CD4-positive, alpha-beta memory T cell (primary cell): ENCODE measurements at places on chromosomes 5 and 9. TPM values are rescaled to one million over a fixed set of nuclear protein-coding genes. Genes with fewer than 3 reads are reported as not detected.
A peak's percentile ranks its signal among the peaks of the same experiment; 100 is the strongest.

The NUTM2G gene
- total RNA-seq = not detected

The SLC36A2 gene
- not detected for total RNA-seq

The ZNG1E gene
- total RNA-seq = 53.3 TPM

The SPINK1 gene
- total RNA-seq = not detected

The CDX1 gene
- total RNA-seq = not detected

The IRX1 gene
- total RNA-seq = not detected

The S1PR3 gene
- total RNA-seq = not detected

The PDE8B gene
- not detected for total RNA-seq

The LHX6 gene
- total RNA-seq = not detected

DNA sequence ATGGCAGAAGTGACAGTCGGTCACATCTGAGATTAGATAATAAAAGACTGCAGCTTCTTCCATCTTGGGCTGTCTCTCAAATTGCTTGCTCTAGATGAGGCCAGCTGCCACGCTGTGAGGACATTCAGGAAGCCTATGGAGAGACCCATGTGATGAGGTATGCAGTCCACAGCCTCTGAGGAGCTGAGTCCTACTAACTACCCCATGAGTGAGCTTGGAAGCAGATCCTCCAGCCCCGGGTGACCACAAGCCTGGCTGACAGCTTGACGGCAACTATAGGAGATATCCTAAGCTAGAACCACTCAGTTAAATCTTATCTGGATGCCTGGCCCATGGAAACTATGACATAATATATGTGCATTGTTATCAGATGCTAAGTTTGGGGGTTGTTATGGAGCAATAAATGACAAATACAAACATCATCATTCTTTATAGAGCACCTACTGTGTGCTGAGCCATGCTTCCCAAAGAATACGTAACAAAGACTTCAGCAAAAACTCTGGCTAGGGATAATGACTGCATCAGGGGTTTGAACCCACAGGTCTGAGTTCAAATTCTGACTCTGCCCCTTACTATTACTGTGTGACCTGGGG, 26.7 kb downstream of the KCNV2 start:
- H3K27ac ChIP-seq = no peak overlapping the region
- no peak for DNase-seq
- no peaks in the 10 kb centered on the region for H3K4me1 ChIP-seq
- no peak overlapping the region for H3K4me3 ChIP-seq
- H3K36me3 ChIP-seq = no peaks in the 10 kb centered on the region

- no peak overlapping the region for H3K4me3 ChIP-seq
- H3K27ac ChIP-seq = no peak overlapping the region
- no peak for DNase-seq
- H3K36me3 ChIP-seq = no peaks in the 10 kb centered on the region
- H3K4me1 ChIP-seq = no peaks in the 10 kb centered on the region
- no peaks in the 10 kb centered on the region for H3K27me3 ChIP-seq
These were observed 219.6 kb downstream of the CTNND2 start for GRCh38 chr5:11684607-11685006.

DNA sequence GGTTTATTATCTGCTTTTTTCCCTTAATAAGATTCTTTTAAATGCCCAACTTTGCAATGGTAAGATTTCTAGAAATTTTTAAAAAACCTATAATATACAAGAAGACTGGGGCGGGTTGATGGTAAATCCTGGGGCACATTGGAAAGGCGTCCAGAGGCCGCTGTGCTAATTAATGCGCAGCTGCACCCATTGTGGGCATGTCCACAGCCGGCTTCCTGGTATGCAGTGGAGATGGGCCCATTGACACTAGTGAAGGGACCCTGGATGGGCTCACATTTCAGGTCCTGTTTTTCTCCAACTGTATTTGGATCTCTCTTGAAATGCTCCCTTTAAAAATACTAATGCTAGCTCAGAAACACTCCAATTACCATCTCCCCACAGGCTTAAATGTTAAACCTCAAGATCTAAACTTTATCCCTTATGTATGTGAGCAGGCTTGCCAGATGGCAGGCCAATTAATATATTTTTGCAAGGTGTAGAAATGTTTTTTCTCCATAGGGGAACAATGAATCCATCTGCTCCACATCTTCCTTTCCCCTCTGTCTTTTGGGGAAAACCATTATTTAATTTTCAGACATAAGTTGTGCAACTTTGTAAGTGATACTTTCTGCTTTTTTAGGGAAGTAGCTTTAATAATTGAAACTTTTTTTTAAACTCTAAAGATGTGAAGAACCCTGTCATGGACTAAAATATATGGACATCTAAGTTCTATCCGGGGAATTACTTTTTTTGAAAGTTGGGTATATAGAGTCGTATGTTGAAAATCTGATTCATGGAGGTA, 177.3 kb downstream of the CD180 start:
- DNase-seq = no peak
- H3K36me3 ChIP-seq = no peaks in the 10 kb centered on the region
- no peaks in the 10 kb centered on the region for H3K27me3 ChIP-seq

DNA sequence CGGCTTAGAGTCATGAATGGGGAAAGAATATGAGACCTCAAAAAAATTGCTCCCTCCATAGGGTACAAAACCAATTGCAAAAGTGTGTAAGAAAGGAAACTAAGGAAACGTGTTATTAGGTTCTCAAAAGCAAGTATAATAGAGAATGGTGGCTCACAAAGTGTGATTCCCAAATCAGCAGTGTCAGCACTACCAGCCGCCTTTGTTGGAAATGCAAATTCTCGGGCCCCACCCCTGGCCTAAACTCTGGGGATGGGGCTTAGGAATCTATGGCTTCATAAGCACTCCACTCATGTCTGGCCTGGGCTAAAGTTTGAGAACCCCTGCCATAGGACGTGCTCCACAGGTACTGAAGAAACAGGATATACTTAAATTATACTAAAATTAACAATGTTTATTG, 1.6 kb upstream of the CCDC69 start:
- no peak for DNase-seq
- no peaks in the 10 kb centered on the region for H3K27me3 ChIP-seq
- peaks cover 50% of the 10 kb centered on the region for H3K4me1 ChIP-seq
- H3K27ac ChIP-seq = peak overlapping the region; percentile 96
- no peak overlapping the region for H3K4me3 ChIP-seq

DNA sequence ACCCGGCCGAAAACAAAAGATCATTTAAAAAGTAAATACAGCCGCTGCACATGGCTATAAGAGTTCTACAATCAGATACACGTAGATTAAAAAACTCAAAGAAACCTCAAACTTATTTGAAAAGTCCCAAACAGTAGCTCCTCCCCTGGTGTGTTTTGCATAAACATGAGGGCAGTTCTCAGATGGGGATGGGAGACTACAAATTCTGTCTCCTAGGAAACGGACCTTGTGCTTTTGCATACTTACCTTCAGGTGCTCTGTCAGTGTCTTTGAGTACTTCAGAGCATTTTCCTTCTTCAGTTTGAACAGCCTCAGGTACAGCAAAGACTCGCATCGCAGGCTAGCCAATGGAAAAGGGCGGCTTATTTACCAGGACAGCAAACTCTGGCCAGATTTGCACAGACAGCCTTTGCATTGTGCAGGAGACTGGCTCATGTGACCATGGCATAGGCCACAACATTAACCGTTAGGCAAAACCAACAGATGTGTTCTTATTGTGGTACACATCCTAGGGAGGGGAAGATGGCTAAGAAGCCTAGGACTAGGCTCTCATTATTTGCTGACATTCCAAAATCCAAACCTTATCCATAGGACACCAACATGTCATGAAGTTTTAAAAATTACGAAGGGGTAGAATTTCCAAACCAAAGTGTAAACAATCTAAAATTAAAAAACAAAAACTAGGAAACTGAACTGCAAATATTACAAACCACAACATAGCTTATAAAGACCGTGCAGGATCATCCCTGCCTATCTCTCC, 12.8 kb downstream of the LEAP2 start:
- no peaks in the 10 kb centered on the region for H3K27me3 ChIP-seq
- no peak for DNase-seq
- H3K36me3 ChIP-seq = peaks cover 31% of the 10 kb centered on the region
- no peak overlapping the region for H3K4me3 ChIP-seq
- H3K27ac ChIP-seq = no peak overlapping the region
- H3K4me1 ChIP-seq = no peaks in the 10 kb centered on the region

DNA sequence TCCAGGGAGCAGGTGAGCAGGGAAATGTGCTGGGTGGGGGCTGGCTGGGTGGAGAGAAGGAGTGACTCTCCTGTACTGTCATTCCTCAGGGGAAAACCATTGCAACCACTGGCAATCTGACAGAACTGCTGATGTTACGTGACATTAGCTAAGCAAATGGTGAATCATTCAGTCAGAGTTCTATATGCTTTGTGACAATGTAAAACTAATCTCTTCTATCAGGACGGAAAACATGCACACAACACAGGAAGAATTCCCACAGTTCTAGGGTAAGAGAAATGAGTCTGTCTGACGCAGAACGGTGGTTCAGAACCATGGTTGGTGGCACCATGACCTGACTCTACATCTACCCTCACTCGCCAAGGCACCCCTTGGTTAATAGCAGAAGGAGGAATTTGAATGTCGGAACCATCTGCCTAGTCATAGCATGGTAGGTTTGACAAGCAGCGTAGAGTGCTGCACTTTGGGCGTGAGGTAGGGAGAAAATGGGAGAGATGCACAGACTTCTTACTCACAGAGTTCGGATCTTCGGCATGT, 243.6 kb upstream of the PANK3 start:
- no peak overlapping the region for H3K27ac ChIP-seq
- no peak for DNase-seq
- H3K36me3 ChIP-seq = no peaks in the 10 kb centered on the region
- no peak overlapping the region for H3K4me3 ChIP-seq
- no peaks in the 10 kb centered on the region for H3K4me1 ChIP-seq
- no peaks in the 10 kb centered on the region for H3K27me3 ChIP-seq

- DNase-seq = no peak
- H3K27ac ChIP-seq = no peak overlapping the region
- peaks cover 9% of the 10 kb centered on the region for H3K36me3 ChIP-seq
- peaks cover 12% of the 10 kb centered on the region for H3K4me1 ChIP-seq
These were observed 4.8 kb upstream of the NFX1 start for GRCh38 chr9:33285502-33285901.

- no peaks in the 10 kb centered on the region for H3K27me3 ChIP-seq
- no peak overlapping the region for H3K4me3 ChIP-seq
- DNase-seq = no peak
- no peaks in the 10 kb centered on the region for H3K4me1 ChIP-seq
These were observed 44.3 kb downstream of the UBE2QL1 start for GRCh38 chr5:6492934-6493333.

DNA sequence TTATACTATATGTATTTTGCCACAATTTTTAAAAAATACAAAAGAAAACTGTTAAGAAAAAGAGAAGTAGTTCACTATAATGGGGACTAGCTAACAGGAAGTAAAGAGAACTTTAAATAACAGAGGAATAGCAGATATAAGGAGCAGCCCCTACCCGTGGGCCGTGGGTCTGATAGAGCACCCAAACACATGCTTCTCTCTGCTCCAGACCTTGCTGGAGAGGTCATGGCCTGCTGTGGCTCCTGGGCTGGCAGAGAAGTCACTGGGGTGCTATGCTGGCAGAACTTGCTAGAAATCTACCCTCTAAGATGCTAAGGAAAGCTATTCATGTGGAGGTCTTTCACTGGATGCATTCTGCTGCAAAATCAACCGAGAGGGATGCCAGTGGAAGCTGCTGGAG, 10.0 kb upstream of the TNFAIP8 start:
- peaks cover 6% of the 10 kb centered on the region for H3K36me3 ChIP-seq
- peak overlapping the region; percentile 8 for H3K4me3 ChIP-seq
- peaks cover 99% of the 10 kb centered on the region for H3K4me1 ChIP-seq
- no peaks in the 10 kb centered on the region for H3K27me3 ChIP-seq
- H3K27ac ChIP-seq = peak overlapping the region; percentile 20
- DNase-seq = no peak

DNA sequence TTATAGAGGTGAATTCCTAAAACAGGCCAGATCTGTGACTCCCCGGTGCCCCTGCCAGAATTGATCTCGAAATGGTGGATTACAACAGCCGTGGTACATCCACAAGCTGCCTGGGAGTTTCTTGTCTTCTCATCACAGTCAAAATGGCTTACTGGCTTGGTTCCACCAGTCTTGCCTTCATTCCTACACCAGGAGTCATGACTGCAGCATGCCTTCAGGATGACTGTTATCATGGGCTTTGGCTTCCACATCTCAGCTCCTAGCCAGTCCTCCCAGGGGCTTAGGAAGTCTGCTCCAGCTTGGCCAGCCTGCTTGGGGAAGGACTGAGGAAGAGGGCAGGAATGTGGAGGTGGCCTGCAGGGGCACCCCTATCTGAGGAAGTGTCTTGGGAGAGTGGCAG, 132.9 kb upstream of the NR3C1 start:
- no peak overlapping the region for H3K27ac ChIP-seq
- H3K4me3 ChIP-seq = no peak overlapping the region
- H3K36me3 ChIP-seq = no peaks in the 10 kb centered on the region
- no peak for DNase-seq
- no peaks in the 10 kb centered on the region for H3K4me1 ChIP-seq
- H3K27me3 ChIP-seq = no peaks in the 10 kb centered on the region

DNA sequence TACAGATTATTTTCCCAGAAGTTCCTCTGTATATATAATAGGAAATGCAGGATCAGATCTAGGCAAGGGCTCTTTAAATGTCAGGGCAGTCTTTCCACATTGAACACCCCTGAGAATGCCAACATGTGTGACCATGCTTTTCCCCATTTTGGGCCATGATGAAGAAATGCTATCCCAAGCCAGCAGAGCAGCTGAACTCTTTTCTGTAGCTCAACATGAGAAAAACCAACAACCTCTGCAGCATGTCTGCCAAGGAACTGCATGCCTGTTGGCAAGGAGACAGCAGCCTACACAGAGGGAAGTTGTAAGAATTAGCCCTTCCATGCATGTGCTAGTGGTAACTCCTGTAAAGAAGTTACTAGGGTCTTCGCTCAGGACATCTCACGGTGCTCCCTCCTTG, 9.5 kb upstream of the IFNK start:
- no peak overlapping the region for H3K4me3 ChIP-seq
- H3K36me3 ChIP-seq = no peaks in the 10 kb centered on the region
- DNase-seq = no peak
- no peaks in the 10 kb centered on the region for H3K27me3 ChIP-seq
- no peak overlapping the region for H3K27ac ChIP-seq
- H3K4me1 ChIP-seq = no peaks in the 10 kb centered on the region

GRCh38 chr5:57600321-57600720, 117.7 kb upstream of the ACTBL2 start:
- H3K36me3 ChIP-seq = no peaks in the 10 kb centered on the region
- H3K4me1 ChIP-seq = no peaks in the 10 kb centered on the region
- no peak overlapping the region for H3K27ac ChIP-seq
- no peak for DNase-seq
- no peak overlapping the region for H3K4me3 ChIP-seq
- H3K27me3 ChIP-seq = no peaks in the 10 kb centered on the region
